ENCODE measurements at places on chromosomes 11 and 22. TPM values are rescaled to one million over a fixed set of nuclear protein-coding genes. Genes with fewer than 3 reads are reported as not detected.

DNA sequence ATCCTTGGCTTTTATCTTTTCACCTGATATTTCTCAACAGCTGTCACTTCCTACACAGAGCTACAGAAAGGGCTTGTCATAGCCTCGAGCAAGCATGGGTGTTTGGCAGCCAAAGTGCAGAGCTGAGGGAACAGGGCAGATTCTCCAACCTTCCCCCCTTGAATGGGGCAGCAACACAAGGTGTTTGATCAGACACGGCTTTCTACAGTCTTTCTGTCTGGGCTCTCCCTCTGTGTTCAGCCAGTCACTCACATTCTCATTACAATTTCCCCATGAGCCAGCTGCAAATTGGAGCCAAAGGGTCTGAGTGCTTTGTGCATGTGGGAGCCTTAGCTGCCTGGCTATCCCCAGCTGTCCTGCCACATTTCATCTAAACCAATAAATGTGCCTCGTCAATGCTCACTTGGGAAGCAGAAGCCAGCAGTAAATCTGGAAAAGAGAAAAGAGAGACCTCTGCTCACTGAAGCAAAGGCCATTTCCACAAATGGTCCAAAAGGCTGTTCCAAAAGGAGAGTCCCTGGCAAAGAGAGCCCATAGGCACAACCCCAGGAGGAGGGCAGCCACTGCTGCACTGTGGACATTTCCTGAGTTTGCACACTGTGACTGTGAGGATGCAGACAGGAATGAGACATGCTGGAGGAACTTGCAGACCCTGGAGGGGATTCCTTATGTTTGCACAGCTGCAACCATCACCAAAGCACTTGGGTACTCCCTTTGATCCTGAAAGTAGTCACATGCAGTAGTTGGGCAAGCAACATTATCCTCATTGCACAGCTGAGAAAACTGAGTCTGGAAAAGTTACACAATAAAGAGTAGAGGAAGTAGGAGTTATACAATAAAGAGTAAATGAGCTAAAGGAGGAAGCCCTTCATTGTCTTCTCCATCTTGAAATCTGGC lies 186.8 kb downstream of the FAM181B start:
- DNase-seq: no peak

GRCh38 chr11:64721359-64721699 lies 1.7 kb downstream of the NRXN2 start:
- DNase-seq: no peak

DNA sequence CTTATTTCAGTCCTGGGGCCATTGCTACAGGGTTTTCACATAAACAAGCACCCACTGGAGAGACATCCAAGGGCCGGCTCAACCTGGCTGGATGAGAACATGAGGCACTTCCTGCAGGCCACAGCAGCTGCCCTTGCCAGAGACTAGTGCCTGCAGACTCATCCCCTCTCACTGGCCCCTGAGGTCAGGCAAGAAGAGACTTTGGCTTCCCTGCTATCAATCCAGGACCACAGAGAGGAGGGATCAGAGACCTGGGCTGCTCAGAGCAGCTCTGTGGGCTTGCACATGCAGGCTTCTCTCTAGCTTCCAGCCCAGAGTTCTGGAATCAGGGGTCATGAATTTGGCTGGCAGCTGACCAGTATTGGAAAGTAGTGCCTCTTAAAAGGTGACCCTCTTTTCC lies 79.5 kb downstream of the CABIN1 start:
- peak; percentile 30 for DNase-seq

DNA sequence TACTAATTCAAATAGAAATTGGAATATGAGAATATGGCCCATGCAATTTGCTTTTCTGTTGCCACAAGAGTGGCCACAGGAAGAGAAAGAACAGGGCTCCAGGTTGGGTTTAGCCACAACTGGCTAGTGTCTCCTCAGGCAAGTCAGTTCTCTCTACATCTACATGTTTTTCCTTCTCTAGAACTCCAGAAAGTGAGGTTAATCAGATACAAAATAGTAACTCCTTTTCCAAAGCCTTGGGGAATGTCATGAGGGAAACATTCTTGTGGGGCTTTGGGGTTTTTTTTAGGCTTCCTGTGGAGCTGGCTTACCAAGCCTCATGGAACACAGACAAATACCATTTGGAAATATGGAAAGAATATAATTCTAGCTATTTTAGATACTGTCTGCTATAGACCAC lies 161.6 kb downstream of the NAV2 start:
- DNase-seq: no peak

DNA sequence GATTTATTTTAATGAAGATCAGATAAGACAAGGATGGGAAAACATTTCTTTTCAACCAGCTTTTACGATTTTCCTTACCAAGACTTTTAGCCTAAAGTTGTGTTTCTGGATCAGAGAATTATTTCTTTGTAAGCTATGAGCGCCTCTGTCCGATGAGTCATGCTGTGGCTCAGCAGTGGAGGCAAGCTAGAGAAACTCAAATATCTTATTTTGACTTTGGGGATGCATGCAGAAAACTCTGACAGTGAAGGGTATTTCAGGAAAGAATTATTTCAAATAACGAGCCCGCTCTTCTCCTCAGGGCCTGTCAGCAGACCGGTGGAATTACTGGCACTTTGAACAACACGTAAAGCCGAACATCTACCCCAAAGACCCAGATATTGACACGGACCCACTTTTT lies 77.9 kb upstream of the OR5AK2 start:
- no peak for DNase-seq

DNA sequence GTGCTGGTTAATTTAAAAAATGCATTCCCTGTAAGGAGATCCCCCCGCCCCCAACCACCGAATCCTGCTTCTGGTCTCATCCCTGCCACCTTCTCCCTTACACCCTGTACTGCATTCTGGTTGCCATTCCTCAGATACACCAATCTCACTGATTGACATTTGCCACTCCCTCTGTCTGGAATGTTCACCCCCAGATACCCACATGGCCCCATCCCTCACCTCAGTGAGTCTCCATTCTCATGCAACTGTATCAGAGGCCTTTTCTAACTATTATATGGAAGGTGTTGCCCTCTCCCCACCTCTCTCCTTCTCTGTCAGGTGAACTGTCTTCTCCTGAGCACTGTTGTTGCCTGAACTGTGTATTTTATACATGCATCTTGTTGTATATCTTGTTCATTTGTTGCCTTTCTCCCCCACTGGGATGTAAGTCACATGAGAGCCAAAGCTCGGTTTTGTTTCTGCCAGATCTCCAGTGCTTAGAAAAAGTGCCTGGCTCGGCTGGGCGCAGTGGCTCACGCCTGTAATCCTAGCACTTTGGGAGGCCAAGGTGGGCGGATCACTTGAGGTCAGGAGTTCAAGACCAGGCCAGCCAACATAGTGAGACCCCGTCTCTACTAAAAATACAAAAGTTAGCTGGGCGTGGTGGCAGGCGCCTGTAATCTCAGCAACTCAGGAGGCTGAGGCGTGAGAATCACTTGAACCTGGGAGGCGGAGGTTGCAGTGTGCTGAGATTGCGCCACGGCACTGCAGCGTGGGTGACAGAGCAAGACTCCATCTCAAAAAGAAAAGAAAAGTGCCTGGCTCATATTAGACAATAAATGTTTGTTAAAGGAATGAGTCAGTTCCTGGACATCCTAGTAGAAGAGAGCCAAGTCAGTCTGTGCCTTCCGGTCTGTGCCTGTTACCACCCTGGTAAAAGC lies 61.0 kb downstream of the TNRC6B start:
- DNase-seq: no peak

GRCh38 chr11:67613960-67614715 lies 7.4 kb downstream of the NDUFV1 start:
- DNase-seq: no peak

GRCh38 chr11:112995423-112996090 lies 34.3 kb downstream of the NCAM1 start:
- DNase-seq: no peak

GRCh38 chr11:126352163-126352562 lies 3.3 kb upstream of the ST3GAL4 start:
- DNase-seq: no peak

GRCh38 chr22:50600967-50601668 lies 525 bp downstream of the MAPK8IP2 start:
- peak; percentile 43 for DNase-seq

PKP3 gene
- total RNA-seq: 1.2 TPM

ASCL2 gene
- total RNA-seq: 0.83 TPM

TP53I11 gene
- 8.7 TPM for total RNA-seq

VWA5A gene
- 3.4 TPM for total RNA-seq

KDM4D gene
- 0.23 TPM for total RNA-seq

NEFH gene
- total RNA-seq: 0.15 TPM

ST3GAL4 gene
- total RNA-seq: 7.3 TPM

RBMXL2 gene
- not detected for total RNA-seq
